Fibroblast of skin of left biceps (primary cell): ENCODE measurements at places on chromosomes 6 and 20.
A peak's percentile ranks its signal among the peaks of the same experiment; 100 is the strongest.

DNA sequence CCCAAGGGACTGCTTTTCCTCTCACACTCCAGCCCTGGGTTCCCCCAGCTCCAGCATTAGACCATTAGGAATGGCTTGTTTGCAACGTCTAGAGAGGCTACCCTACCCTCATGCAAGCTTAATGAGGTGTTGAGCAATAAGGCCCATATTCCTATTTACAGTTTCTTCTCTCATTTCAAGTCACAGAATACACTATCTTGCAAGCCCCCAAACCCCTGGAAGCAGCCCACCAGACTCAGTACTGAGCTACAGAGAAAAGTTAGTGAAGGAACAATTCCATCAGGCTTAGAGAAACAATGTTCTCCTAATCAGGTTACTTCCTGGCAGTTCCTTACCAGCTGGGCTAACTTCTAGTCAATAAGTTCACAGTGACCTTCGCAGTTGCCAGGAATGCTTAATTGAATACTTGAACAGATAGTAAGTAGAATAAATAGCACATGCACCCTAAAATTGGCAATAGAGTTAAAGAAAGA lies 606.5 kb upstream of the NOX3 start:
- no peak for DNase-seq

DNA sequence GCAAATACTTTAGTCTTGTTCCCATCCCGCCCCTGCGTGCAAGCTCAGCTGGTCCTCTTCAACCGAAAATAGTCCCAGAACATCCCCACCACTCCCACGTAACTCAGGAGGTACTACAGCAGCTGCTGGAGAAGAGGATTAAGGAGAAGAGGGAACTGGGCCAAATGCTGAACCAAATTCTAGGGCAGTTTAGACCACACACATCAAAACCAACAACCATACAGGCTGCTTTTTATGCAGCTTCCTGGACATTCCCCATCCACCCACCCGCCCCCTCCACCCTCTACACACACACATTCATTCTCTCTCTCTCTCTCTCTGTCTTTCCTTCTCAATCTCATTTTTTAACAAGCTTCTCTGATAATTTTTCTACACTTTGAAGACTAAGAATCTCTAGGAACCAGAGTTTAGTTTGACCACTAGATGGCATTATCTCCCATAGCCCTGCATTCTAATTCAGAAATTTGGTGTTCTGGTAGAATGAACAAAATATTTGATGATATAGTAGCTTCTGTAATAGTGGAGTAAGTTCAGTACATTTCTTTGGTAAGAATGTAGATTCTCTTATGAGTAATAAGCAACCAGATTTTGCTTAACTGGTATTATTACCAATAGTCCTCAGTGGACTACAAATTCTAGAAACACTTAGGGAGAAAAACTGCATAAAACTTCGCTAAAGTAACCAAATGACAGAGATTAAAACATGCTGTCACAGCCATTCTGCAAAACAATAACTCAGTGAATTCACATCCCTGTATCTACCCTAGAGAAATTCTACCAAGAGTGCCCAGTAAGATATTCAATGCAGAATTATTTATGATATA lies 52.1 kb upstream of the BEND6 start:
- no peak for DNase-seq

GRCh38 chr20:10469056-10469455 lies 34.0 kb downstream of the SLX4IP start:
- DNase-seq, result no peak

- no peak for DNase-seq
Measured at GRCh38 chr6:87115402-87116135, 20.7 kb upstream of the CGA start.

DNA sequence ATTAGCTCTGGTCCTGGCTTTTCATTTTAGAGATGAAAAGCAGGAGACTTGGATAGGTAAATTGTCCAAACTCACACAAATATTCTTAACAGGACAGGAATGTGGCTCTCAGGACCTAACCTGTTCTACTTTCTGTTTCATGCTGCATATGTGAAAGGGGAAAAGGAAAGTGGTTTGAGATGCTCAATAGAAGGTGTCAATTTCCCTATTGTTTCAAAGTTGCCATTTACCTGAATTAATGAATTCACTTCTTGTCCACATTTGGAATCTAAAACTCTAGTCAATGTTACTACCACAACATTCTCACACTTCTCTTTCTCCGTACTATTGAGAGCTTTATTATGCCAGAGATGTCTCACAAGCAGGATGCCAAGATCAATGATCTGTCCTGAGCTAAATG lies 4.8 kb upstream of the EFHC1 start:
- no peak for DNase-seq

- DNase-seq, result no peak
Measured at GRCh38 chr6:159103396-159104162, 58.8 kb upstream of the TAGAP start.

DNA sequence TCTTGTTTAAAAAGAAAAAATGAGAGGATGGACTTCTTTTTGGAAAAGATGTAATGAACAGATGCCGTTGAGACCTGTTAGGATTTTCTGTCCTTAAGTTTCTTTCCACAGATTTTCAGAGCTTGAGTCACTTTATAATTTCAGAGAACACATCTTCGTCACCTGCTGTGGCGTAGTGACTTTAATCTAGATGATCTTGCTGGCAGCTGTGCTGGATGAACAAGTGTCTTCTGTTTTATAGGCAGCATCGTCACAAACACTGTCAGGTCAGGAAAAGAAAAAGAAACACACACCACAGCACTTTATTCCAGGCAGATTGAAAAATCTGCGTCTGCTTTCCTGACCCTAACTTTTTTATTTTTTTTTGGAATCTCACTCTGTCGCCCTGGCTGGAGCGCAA lies 35.7 kb upstream of the GCNT2 start:
- DNase-seq, result no peak

GRCh38 chr20:46188866-46189541 lies 70.9 kb downstream of the CD40 start:
- DNase-seq, result no peak

DNA sequence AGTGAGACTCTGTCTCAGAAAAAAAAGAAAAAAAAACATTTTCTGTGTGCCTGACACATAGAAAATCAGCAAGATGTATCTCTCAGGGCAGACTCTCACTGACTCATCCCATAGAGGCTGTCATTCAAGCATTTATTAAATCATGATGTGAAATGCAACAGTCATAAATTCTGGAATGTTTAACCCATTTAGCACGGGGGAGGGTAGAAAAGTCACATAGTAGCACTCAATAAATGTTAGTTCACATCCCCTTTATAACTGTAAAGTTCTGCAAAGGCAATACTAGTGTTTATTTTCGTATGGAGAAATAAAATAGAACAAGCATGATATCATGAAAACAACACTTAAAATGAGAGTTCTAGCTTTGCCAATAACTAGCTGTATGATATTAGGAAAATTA lies 15.5 kb upstream of the CARMIL1 start:
- peak; percentile 82 for DNase-seq

DNA sequence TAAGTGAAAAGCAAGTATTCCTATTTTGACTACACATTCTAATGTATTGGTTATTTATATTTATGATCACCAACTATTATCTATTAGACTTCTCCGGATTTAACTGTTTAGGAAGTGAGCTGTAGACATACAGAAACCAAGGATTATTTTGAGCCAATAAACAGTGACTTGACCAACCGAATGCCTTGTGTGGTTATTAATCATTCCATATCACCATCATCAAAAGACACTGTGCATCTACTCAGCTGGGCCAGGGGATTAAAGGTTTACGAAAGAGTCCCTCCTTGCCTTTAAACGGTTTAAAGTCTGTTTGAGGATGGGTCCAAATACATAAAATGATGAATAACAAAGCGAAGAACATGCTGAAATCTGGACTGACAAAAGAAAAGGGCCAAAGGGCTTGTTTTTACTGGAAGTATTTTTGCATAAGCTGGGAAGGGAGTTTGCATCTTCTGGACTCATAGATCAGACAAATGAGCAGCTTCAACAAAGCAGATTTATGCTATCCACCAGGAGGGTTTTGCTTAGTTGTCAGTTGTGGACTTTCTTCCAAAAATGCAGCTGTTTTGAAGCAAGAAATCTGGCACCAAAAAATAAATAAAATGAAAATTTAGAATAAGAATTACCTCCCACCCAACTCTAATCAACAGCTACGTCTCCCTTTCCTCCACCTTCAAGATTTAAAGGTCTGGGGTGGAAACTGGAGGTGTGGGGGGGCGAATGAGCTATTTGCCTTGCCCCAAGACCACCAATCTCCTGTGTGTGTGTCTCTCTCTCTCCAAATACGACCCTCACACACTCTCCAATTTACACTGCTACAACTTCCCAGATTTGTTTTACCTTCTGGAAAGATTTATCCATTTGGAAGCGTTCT lies 33.6 kb upstream of the ID4 start:
- DNase-seq, result no peak

GRCh38 chr20:19830211-19830785 lies 72.2 kb downstream of the RIN2 start:
- no peak for DNase-seq

- no peak for DNase-seq
Measured at GRCh38 chr20:50221501-50222308, 31.1 kb downstream of the CEBPB start.

GRCh38 chr6:156954191-156954590 lies 177.0 kb downstream of the ARID1B start:
- DNase-seq, result no peak

DNA sequence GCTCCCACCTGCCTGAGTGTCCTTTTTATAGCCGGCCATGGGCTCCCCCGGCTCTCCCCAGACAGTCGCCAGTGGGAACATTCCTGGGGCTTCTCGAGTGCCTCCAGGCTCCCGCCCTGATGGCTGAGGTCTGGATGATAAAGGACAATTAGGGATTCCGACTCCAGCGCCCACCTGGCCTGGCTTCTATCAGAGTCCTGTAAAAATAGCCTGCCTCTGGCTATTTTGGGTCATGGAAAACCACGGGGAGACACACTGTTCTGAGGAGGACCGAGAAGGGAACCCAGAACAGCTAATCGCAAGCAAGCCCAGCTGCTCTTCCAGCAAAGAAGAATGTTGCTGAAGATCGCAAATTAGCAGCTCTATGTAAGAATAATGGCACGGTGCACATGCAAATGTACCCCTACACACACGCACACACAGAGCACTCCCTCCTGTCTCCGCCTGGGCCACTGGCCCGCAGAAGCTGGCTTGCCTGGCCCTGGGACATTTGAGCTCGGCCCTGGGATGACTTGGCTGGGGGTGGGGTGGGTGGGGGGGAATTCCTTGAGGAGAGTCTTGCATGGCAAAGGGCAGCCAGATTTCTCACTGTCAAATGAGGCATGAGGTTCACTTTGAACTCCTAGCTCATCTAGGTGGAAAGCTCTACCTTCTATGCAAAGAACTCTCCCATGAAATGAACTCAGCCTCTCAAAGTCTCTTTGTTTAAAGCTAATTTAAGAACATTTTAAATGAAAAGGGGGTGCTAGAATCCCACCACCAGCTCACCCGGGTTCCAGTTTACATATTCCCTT lies 55.3 kb downstream of the CTCFL start:
- no peak for DNase-seq

DNA sequence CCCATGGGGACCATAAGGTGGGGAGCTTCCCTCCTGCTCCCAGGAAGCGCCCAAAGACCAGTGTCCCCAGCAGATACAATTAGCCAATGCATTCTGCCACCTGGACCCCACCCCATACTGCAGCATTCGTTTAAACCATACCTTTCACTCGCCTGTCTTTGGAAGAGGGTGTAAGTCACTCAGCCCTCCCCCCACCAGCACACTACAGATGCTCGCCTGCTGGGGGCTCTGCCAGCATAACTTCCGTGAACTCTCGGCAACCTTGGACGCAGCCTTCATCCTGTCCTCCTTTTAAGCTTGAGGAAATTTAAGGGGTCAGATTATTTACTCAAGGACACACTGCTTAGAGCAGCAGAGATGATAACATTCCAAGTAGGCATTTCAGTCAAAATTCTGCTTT lies 94.4 kb upstream of the NAA20 start:
- no peak for DNase-seq

DNA sequence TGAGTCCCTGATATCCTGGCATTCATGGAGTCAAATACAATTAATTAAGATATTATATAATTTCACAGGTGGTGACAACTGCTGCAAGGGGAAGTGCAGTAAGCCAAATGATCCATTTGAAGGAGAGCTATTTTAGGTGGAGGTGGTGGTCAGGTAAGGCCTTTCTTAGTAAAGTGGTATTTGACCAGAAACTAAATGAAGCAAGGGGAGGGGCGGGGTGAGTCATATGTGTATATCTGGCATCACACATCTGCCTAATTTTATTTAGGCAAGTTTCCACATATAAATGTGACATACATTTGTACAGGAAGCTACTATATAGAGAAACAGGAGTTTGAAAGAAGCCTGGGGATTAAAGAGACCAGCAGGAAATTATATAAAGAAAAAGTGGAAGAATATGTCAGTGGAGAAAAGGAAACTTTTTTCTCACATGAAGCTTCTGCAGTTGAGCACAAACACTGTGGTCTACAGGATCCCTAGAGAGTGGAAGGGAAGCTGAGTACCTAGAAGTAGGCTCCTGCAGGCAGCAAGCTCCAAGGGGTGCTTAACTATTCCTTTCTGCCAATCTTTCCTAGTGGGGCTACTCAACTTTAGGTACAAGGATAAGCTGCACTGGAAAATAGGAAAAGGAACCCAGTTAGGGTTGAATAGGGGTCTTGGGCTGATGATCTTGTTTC lies 99.6 kb downstream of the OGFRL1 start:
- no peak for DNase-seq

GRCh38 chr6:110635096-110635495 lies 158.7 kb upstream of the SLC22A16 start:
- DNase-seq, result no peak

- DNase-seq, result no peak
Measured at GRCh38 chr6:141764388-141764787, 368.3 kb upstream of the GJE1 start.

GRCh38 chr20:17768271-17768670 lies 68.5 kb downstream of the BANF2 start:
- no peak for DNase-seq

DNA sequence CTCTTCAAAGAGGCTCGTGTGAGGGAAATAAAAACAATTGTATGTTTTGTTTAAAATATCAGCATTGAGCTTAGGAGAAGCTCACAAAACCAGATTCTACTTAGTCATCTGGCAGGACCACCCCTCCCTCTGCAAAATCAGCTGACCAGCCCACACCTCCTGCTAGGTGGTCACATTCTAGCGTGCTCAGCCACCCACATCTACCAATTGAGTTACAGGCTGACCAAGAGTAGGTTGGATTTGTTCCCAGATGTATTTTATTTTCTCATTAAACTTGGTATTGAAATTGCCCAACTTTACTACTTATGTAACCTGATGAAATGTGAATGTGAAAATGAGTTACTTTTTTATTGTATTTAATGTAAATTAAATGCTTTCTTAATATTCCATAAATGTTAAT lies 56.2 kb downstream of the SLC22A2 start:
- no peak for DNase-seq

- no peak for DNase-seq
Measured at GRCh38 chr20:62342910-62343309, 24.2 kb downstream of the LAMA5 start.
